ENCODE measurements at places on chromosomes 1 and 21.

DNA sequence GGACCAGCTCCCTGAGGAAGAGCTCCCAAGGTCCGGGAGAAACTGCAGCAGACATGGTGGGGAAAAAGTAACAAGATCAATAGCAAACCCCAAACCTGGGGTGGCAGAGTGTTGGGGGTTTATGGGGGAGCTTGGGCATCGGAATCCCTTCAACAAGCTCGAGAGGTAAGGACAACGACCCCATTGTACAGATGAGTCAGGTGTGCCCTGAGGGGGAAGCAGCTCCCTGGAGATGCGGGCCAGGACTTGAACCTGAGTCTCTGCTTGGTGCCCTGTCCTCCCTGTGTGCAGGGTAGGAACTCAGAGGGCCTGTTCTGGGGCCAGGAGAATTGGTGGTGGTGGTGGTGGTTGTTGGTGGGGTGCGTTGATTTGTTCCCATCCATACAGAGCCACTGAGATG, 125.4 kb downstream of the PTPRU start:
- no peaks in the 10 kb centered on the region for H3K27me3 ChIP-seq
- no peaks in the 10 kb centered on the region for H3K4me1 ChIP-seq
- no peak overlapping the region for H3K4me3 ChIP-seq
- H3K36me3 ChIP-seq = no peaks in the 10 kb centered on the region
- DNase-seq = no peak
- H3K27ac ChIP-seq = no peak overlapping the region

DNA sequence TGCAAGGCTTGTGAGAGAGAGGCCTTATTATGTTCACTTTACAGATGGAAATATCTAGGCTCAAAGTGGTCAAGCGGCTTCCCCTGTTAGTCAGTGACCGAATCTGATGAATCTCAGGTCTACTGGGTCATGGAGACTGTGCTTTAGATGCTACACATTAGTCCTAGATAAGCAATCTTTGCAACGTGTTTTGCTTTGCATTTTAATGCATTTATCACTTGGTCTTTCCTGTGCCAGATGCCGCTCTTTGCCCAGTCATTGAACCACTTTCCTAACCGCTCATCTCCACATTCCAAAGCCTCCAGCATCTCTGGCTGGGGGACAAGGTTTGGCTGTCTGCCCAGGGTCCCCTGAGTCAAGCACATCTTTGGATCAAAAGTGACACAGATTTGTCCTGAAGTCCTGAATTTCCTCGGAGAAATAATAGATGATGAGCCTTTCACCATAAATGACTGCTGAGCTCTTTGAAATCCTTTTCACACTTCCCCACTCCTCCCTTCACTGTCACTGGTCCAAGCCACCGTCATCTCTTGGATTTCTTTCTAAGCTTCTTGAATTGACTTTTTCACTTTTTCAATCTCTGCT, 96.0 kb upstream of the USP24 start:
- H3K27ac ChIP-seq = no peak overlapping the region
- DNase-seq = no peak
- no peaks in the 10 kb centered on the region for H3K36me3 ChIP-seq
- no peak overlapping the region for H3K4me3 ChIP-seq
- no peaks in the 10 kb centered on the region for H3K27me3 ChIP-seq

DNA sequence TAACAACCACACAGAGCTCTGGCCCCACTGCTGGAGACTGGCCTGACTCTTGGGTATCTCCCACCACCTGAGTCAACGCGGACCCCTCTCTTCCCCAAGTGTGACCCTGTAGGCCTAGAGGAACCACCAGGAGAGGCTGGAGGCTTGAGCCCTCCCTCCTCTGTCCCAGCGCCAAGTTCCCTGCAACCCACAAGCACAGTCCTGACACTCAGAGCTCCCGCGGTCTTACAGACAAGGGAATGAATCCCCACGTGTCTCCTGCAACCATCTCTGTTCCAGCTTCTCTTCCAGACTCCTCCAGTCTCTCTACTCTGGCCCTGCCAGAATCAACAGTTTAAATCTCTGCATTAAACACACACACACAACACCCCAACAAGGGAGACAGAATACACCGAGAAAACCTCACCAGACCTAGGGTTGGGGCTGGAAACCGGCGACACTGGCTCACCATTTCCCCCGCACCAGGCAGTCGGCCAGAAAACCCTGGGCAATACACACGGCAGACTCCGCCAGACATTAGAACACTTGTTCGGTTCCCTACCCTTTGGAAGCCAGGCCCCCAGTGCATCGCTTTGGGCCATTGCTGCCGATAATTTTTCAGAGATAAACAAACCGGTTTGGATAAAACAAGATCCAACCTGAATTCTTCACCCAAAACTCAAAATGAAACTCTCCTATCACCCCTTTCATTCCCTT, 21.7 kb downstream of the CASZ1 start:
- no peaks in the 10 kb centered on the region for H3K27me3 ChIP-seq
- no peak for DNase-seq
- no peaks in the 10 kb centered on the region for H3K36me3 ChIP-seq
- no peak overlapping the region for H3K27ac ChIP-seq
- peaks cover 7% of the 10 kb centered on the region for H3K4me1 ChIP-seq
- no peak overlapping the region for H3K4me3 ChIP-seq

DNA sequence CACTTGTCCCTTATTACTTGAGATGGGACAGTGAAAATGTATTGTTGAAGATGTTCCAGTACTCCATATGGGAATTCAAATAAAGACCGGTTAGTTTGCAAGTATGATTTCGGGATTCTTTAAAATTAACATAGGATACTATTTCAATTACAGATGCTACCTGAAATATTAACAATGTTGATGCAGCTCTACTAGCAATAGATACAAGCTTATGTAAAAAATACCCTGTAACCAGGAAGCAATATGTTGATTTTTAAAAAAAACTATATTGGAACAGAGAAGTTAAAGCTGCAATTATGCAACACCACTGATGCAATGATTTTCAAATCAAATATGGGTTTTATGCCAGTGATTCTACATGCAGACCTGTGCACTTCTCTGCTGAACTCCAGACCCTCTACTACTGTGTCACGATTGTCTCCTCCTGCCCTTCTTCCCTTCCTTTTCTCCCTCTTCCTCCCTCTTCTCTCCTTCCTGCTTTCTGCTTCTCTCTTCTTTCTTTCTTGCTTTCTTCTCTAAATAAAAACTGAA, 179.2 kb downstream of the ATP6V1G3 start:
- no peak overlapping the region for H3K4me3 ChIP-seq
- DNase-seq = no peak
- H3K4me1 ChIP-seq = no peaks in the 10 kb centered on the region
- no peak overlapping the region for H3K27ac ChIP-seq
- no peaks in the 10 kb centered on the region for H3K36me3 ChIP-seq

DNA sequence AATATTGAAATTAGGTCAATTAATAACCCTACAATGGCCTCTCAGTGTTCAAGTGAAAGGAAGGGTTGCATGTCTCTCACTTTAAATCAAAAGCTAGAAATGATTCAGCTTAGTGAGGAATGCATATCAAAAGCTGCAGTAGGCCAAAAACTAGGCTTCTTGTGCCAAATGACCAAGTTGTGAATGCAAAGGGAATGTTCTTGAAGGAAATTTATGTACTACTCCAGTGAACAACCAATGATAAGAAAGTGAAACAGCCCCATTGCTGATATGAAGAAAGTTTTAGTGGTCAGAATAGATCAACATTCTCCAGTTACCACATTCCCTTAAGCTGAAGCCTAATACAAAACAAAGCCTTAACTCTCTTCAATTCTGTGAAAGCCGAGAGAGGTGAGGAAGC, 10.0 kb downstream of the MAEL start:
- no peak for DNase-seq
- H3K27me3 ChIP-seq = no peaks in the 10 kb centered on the region
- no peaks in the 10 kb centered on the region for H3K36me3 ChIP-seq
- no peak overlapping the region for H3K27ac ChIP-seq
- no peaks in the 10 kb centered on the region for H3K4me1 ChIP-seq

- H3K4me1 ChIP-seq = peaks cover 16% of the 10 kb centered on the region
- peak overlapping the region; percentile 35 for H3K27ac ChIP-seq
- no peaks in the 10 kb centered on the region for H3K36me3 ChIP-seq
- no peaks in the 10 kb centered on the region for H3K27me3 ChIP-seq
- no peak overlapping the region for H3K4me3 ChIP-seq
- DNase-seq = peak; percentile 61
Observed at GRCh38 chr1:204084247-204084772, 11.4 kb downstream of the SOX13 start.

- H3K27ac ChIP-seq = no peak overlapping the region
- no peaks in the 10 kb centered on the region for H3K36me3 ChIP-seq
- H3K4me1 ChIP-seq = no peaks in the 10 kb centered on the region
- H3K4me3 ChIP-seq = no peak overlapping the region
- no peaks in the 10 kb centered on the region for H3K27me3 ChIP-seq
Observed at GRCh38 chr1:167880580-167881021, 33.3 kb downstream of the ADCY10 start.

- peak overlapping the region; percentile 56 for H3K4me3 ChIP-seq
- no peak overlapping the region for H3K27ac ChIP-seq
- peaks cover 4% of the 10 kb centered on the region for H3K36me3 ChIP-seq
- H3K27me3 ChIP-seq = no peaks in the 10 kb centered on the region
- peaks cover 12% of the 10 kb centered on the region for H3K4me1 ChIP-seq
Observed at GRCh38 chr1:44784094-44785028, 3.6 kb downstream of the BEST4 start.

DNA sequence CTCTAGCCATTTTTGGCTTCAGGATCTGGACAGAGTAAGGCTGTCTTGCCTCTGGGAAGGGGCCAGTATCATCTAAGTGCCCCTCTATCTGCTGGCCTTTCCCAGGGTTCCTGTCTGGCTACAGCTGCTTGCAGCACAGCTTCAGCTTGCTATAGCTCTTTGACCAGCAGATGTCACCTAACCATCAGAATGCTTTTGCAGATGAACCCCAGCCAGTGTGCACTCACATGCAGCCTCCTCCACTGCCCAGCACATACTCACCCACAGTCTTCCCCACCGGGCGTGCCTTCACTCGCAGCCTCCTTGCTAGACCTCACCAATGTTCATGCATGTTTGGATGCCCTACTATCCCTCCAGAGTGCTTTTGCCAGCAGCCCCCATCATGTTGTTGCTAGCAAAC, 769.0 kb downstream of the BRINP3 start:
- H3K4me3 ChIP-seq = no peak overlapping the region
- DNase-seq = no peak

DNA sequence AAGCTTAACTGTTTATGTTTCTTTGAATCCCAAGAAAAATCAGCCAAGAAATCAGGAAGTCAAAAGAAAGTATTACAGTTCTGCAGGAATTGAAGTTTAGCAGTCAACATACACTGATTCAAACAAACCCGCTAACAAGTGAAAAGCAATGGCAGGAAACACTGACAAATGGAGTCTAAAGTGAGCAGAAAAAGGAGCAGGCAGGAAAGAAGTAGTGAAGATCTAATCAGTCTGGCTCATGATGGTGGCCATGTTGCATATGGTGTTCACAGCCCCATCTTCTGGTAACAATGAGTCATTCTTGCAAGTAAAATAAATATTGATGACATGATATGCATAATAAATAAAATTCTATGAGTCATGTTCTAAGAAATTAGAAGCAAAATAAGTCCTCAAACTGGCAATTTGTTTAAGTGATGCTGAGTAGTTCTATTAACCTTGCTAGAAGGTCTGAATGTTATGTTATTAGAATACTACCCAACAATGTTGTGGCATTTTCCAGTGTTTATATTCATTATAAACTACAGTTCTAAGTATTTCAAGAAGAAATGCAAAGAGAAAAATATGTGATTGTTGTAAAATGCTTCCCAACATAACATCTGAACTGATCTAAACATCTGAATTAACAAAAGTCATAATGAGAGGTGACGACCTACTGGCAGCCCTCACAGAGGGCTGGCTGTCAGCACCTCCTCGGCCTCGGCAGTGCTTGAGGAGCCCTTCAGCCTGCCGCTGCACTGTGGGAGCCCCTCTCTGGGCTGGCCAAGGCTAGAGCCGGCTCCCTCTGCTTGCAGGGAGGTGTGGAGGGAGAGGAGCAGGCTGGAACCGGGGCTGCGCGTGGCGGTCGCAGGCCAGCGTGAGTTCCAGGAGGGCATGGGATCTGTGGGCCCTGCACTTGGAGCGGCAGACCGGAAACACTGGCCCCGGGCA, 5.7 kb upstream of the ACBD6 start:
- no peaks in the 10 kb centered on the region for H3K27me3 ChIP-seq
- H3K27ac ChIP-seq = no peak overlapping the region
- H3K36me3 ChIP-seq = no peaks in the 10 kb centered on the region
- H3K4me1 ChIP-seq = no peaks in the 10 kb centered on the region
- no peak for DNase-seq

GRCh38 chr1:232524056-232524455, 105.9 kb downstream of the SIPA1L2 start:
- H3K27ac ChIP-seq = no peak overlapping the region
- H3K4me3 ChIP-seq = no peak overlapping the region

DNA sequence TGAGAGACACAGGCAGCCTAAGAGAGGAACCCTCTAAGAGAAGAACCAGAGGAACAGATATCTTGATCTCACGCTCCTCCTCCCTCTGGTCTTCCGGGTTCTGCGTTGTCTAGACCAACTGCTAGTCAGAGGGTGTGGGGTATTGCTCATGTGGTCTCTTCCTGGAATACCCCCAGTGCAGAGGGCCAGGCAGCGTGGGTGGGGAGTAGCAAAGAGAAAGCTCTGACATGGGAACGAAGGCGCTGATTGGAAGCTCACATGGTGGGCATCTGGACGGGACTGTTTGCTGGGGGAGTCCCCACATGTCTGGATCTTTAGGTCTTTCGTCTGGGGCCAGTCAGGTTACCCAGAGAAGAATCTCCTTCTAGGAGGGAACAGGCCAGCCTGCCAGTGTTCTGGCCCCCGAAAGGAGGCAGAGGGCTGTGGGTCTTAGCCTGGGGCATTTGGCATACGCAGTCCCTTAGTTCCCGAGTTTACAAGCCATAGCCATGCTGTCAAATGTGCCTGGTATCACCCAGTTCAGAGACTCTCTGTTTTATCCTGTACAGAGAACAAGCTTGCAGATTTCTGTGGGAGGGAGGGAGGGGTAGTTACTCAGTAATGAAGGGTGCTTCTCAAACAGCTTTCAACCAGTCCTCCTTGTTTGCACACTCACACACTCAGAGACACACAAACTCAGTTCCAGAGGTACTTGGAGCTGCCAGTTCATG, 18.3 kb upstream of the IL6R start:
- H3K4me1 ChIP-seq = peaks cover 7% of the 10 kb centered on the region
- peak; percentile 61 for DNase-seq
- no peaks in the 10 kb centered on the region for H3K27me3 ChIP-seq
- peak overlapping the region; percentile 75 for H3K27ac ChIP-seq
- no peak overlapping the region for H3K4me3 ChIP-seq
- H3K36me3 ChIP-seq = no peaks in the 10 kb centered on the region

GRCh38 chr1:160662910-160663309, 16.1 kb upstream of the SLAMF1 start:
- no peaks in the 10 kb centered on the region for H3K27me3 ChIP-seq
- H3K4me3 ChIP-seq = no peak overlapping the region
- no peak for DNase-seq
- H3K36me3 ChIP-seq = no peaks in the 10 kb centered on the region
- no peaks in the 10 kb centered on the region for H3K4me1 ChIP-seq
- no peak overlapping the region for H3K27ac ChIP-seq
